ENCODE measurements at places on chromosomes 11 and 22.

GRCh38 chr11:117462183-117462863, 134.7 kb downstream of the CEP164 start:
- H3K4me3 ChIP-seq, result no peak overlapping the region
- no peaks in the 10 kb centered on the region for H3K4me1 ChIP-seq
- no peak for DNase-seq
- H3K27ac ChIP-seq, result no peak overlapping the region
- H3K27me3 ChIP-seq, result peaks cover 65% of the 10 kb centered on the region
- no peaks in the 10 kb centered on the region for H3K36me3 ChIP-seq

DNA sequence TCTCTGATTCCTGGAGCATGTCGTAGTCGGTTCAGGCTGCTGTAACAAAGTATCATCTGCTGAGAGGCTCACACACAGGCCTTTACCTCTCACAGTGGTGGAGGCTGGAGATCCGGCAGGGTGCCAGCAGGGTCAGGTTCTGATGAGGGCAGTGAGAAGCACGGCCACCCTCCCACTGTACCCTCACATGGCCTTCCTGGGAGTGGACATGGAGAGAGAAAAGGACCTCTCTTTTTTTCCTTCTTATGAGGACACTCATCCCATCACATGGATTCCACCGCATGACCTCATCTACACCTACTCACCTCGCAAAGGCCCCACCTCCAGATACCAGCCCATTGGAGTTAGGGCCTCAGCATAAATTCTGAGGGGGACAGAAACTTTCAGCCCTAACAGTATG, 99.5 kb downstream of the BCR start:
- H3K27me3 ChIP-seq, result no peaks in the 10 kb centered on the region
- H3K36me3 ChIP-seq, result no peaks in the 10 kb centered on the region
- peaks cover 23% of the 10 kb centered on the region for H3K4me1 ChIP-seq
- no peak overlapping the region for H3K4me3 ChIP-seq
- H3K27ac ChIP-seq, result peak overlapping the region; percentile 16

DNA sequence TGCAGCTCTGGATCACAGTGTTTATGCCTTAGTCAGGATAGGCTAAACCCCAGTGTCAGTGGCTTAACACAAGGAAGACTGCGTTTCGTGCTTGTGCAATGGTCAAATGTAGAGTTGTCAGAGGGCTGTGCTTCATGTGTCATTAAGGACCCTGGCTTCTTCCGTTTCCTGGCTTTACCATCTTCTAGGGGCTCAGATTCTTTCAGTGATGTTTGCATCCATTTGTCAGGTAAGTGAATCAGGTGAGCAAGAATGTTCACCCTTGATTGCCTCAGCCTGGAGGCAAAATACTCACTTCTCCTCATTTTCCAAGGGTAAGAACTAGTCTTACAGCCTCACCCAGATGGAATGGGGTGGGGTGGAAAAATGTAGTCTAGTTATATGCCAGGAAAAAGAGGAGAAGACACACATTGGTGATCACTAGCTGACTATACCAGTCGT, 20.5 kb upstream of the AMOTL1 start:
- no peak for DNase-seq
- no peaks in the 10 kb centered on the region for H3K4me1 ChIP-seq
- H3K27me3 ChIP-seq, result no peaks in the 10 kb centered on the region
- H3K27ac ChIP-seq, result no peak overlapping the region
- H3K4me3 ChIP-seq, result no peak overlapping the region

DNA sequence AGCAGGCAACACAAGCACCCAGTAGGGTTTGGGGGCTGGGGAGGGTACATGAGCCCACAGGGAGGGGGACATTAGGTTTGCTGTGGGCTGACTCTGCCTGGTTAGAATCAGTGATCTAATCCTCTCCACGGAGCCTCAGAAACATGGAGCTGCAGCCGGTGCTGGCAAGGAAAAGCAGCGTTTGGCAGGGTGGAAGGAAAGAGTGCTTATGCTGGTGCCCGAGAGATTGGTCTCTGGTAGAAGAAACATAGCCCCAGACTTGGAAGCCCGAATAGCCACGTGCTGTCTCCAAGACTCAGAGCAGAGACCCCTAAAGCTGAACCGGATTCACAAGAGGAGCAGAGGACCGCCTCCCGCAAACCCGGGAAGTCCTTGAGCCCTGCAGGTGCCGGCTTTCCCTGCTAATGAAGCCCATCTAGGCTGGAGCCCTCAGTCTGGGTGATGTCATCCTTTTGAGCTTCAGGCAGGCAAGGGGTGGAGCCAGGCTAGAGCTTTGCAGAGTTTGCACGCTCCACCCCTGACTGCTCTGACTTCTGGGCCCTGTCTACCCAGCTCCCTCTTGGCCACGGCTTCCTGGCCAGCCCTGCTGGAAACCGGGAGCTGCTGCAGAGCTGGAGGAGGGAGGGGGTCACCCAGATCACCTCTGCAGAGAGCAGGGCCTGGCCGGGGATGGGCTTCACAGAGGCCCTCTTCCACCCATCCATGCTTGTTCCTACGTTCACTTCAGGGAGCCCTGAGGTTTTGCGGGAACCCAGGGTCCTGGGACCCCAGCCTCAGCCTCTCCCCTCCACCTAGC, 35.0 kb upstream of the JAM3 start:
- no peak overlapping the region for H3K4me3 ChIP-seq
- H3K4me1 ChIP-seq, result no peaks in the 10 kb centered on the region
- no peak overlapping the region for H3K27ac ChIP-seq
- DNase-seq, result peak; percentile 7
- no peaks in the 10 kb centered on the region for H3K36me3 ChIP-seq
- no peaks in the 10 kb centered on the region for H3K27me3 ChIP-seq

DNA sequence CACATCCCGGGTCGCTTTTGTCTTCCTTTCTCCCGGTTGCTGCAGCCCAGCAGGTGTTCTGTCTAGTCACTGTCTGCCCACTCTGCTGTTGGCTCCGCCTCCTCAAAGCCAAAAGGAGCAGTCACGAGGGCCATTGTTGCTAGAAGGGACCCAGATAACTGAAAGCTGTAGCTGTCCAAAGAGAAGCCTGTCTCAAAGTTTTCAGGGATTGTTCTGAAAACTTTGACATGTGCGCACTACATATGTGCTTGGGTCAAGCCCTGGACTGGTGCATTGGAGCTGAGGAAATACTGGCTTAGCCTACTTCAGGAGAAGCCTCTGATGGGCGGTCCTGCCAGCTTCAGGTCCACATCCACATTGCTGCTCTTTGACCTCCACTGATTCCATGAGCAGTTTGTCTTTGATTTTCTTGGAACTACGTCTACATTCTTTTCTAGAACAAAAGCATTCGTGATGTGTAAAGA, 8.8 kb upstream of the OR2AT4 start:
- peak; percentile 65 for DNase-seq
- H3K27ac ChIP-seq, result no peak overlapping the region
- H3K27me3 ChIP-seq, result no peaks in the 10 kb centered on the region
- H3K4me1 ChIP-seq, result no peaks in the 10 kb centered on the region

DNA sequence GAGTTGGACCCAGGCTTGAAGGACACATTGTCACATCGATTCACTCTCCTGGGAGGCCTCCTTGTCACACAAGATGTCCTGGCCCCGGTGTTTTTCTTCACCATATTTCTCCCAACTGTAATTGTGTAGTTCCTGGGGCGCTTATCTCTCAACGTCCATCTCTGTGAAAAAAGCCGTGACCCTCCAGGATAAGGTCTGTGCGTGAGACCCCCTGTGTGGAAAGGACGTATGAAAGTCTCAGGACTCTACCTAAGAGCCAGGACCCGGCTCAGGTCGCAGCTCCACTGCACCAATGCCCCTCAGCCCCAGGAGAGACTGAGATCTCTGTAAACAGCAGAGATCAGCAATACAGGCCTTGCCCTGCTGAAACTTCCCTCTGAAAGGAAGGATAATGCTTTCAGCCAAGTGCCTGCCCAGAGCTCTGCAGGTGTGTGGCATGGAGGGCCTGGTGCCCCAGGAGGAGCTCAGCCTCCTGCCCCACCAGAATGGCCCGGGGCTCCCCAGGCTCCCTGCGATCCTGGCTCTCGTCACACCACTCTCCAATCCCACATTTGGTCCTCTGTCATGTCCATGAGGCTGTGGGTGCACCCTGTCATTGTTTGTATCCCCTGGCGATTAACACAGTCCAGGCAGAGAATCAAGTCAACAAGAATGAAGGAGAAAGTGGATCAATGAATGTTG, 119.2 kb upstream of the TMEM45B start:
- no peaks in the 10 kb centered on the region for H3K36me3 ChIP-seq
- no peak overlapping the region for H3K4me3 ChIP-seq
- H3K27ac ChIP-seq, result no peak overlapping the region
- no peak for DNase-seq
- peaks cover 14% of the 10 kb centered on the region for H3K4me1 ChIP-seq

GRCh38 chr22:35629406-35630216, 12.5 kb upstream of the MB start:
- no peaks in the 10 kb centered on the region for H3K36me3 ChIP-seq
- H3K27me3 ChIP-seq, result no peaks in the 10 kb centered on the region
- H3K4me3 ChIP-seq, result no peak overlapping the region

DNA sequence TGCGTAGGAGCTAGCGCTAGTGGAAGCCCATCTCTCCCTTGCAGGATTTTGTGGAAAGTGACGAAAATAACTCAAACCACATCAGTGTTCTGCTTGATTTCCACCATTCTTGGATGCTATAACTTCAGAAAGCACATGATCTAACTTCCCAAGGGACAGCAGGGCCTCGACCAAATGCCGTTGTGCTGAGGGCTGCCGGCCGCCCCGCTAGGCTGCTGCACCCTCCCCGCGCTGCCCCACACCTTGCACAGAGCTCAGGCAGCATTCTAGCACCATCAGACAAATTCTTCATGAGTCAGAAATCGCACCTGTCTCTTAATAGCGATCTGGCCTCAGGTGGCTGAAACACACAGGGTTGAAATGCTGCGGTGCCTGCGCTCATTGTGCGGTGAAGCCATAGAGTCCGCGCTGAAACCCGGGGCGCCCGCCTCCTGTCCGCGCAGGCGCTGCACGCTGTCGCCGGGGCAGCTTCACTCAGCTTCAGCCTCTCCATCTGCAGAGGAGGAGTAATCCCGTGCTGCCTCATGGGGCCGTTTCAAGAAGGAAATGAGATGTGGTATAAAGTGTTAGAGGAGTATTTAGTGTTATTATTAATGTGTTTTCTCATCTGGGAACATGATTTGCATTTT, 59.2 kb upstream of the B3GAT1 start:
- no peaks in the 10 kb centered on the region for H3K27me3 ChIP-seq
- H3K4me3 ChIP-seq, result no peak overlapping the region
- H3K4me1 ChIP-seq, result no peaks in the 10 kb centered on the region
- no peak overlapping the region for H3K27ac ChIP-seq
- H3K36me3 ChIP-seq, result no peaks in the 10 kb centered on the region
